ENCODE measurements at places on chromosomes 3 and 15.

- DNase-seq: no peak
Measured at GRCh38 chr3:143581972-143582722, 266.1 kb downstream of the SLC9A9 start.

DNA sequence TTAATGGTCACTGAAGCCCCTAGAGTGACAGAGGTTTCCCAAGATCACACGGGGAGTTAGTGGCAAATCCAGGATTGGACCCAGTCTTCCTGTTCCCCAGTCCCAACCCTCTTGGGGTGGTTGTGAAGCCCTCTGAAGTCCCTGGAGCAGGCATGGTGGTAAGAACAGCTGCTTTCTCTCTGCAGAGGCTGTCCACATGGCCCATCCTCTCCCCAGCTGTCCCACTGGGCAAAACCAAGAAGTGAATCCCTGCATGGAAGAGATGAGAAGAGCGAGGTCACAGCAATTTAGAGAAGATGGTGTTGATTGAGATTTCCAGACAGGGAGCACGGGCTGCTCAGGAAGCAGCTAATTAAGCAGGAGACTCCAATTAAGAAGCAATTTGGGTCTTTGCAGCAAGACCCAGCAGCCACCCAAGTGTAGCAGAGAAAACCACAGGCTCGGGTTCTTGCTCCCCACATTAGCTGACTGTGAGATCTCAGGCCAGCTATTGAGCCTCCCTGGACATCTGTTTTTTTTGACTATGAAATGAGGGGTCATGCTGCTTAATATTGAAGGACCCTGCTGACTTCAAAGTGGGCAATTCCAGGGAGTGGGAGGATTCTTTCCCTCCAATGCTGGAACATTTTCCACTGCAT, 14.8 kb upstream of the HDAC11 start:
- DNase-seq: no peak

DNA sequence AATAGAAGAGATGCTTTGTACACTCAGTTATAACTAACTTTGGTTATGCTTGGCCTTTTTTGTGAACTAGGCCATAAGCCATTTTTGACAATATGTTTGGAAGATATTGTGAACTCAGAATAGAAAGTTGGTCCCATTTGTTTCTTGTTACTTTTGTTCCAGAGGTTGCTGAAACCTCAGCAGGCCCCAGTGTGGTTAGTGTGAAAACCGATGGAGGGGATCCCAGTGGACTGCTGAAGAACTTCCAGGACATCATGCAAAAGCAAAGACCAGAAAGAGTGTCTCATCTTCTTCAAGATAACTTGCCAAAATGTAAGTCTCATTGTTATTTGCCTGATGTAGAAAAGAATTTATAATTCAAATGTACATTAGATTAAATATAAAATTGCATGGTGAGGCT, 5.7 kb downstream of the ALAS1 start:
- no peak for DNase-seq

- DNase-seq: no peak
Measured at GRCh38 chr15:28101201-28101600, 2.1 kb upstream of the OCA2 start.

DNA sequence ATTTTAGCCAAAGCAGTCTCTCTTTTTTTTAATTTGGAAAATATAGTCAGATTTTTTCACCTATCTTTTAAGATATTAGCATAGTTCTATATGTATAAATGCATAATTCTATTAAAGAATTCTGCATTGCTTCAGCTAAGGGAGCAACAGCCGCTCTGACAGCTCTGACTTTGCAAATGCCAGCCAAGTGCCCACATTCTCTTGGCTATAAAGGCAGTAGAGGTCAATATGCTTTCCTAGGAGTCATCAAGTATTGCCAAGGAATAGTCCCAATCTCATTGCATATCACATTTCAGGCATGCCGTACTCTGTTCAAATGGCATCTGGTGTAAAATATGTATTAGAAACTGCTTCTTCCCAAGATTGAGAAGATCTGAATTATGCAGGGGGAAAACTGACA, 161.4 kb downstream of the RPLP1 start:
- DNase-seq: no peak

DNA sequence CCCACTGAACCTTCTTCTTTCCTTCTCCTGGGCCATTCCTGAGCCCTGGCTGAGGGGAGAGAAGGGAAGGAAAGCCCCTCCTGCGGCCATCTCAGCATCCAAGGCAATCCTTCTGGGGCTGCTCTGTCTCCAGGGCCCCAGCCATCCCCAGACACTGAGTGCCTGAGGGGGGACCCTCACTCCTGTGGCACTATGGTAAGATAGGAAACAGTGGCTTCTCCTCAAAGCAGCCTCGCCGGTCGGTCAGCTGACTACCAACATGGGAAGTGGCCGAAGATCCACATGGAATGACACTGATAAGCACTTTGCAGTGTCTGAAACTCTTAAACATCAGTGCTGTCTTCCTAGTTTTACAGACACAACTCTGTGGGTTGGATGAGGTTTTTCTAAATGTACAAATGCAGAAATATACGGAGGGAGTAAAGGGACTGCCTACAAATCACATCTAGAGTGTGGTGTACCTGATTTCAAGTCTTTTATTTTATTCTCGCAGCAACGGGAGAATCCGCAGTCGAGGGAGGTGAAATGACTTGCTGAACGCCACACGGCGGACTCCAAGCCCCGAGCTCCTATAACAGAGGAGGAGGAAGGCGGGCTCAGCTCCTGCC, 973 bp upstream of the ITPKA start:
- no peak for DNase-seq

DNA sequence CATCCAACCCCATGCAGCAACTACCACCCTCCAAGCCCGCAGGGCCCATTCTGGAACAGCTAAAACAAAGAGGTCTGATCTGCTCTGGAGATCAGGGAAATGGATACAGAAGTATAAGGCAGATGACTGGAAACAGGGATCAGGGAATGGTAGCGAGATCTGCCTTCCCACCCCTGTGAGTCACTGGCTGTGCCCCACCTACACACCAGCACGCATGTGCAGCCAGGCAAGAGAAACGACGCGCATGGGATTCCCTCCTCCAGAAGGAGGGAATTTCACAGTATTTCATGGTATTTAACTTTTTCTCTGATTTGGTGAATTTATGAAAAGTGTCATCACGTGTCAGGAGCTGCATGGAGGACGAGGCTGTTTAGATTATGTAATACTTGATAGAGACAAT, 116.7 kb downstream of the ARRDC4 start:
- DNase-seq: no peak

GRCh38 chr3:183439515-183439914, 11.1 kb upstream of the MCF2L2 start:
- DNase-seq: peak; percentile 35

GRCh38 chr3:183825456-183826161, at the start of gene MAP6D1:
Gene MAP6D1 (minus strand): TSS chr3:183825577. CDS start chr3:183825547, 30 bp downstream.
- DNase-seq: peak; percentile 50

DNA sequence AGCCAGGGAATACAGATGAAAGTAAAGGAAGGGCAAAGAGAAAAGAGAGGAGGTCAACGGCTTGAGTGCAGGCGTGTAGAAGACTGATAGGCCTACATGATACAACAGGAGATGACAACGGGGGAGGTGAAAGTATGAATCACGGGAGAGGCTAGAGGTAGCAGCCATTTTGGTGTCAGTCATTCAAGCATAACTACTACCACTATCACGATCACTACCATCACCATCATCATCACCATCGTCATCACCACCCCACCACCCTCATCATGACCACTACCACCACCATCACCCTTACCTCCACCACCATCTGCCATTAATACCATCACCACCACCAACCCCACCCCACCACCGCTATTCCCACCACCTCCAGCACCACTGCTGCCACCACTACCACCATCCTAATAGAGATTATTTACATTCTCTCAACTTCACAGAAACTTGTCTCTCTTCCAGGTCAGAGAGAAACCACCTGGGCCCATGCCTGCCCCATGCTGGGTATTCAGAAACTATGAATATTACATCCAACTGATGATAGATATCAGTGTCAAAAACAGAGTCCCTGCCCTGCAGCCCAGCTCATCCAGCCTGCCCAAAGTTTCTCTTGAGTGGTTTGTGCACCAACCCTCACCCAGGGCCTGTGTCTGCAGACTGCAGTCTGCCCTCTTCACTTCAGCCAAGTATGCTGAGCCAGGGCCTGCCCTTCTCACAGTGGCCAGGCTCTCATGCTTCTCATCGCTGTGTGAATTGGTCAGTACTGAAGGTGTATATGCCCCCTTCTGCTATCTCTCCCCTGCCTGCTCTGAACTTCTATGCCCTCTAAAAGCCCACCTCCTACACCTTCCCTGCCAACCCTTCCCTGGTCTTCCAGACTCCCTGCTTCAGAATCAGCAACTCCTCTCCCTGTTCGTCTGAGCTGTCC, 215.6 kb upstream of the TLE3 start:
- no peak for DNase-seq

GRCh38 chr15:62052713-62053112, 7.5 kb downstream of the VPS13C start:
- DNase-seq: peak; percentile 30

DNA sequence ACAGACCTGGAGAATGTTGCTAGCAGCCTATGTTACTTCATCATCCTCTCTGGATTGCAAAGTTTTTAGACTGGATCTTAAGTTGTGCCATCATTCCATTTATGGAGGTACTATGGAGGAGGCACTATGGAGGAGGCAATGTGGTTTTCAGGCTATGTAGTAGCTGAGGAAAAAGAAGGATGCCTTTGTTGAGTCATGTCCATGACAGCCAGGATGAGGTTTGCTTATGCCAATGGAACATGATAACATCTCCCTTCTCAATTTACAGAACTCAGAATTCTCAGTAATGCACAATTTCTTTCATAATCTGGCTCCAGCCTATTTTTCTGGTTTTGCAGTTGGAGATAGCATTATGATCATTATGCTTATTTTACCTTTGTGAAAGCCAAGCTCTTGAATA, 65.9 kb upstream of the TMEM108 start:
- DNase-seq: no peak

DNA sequence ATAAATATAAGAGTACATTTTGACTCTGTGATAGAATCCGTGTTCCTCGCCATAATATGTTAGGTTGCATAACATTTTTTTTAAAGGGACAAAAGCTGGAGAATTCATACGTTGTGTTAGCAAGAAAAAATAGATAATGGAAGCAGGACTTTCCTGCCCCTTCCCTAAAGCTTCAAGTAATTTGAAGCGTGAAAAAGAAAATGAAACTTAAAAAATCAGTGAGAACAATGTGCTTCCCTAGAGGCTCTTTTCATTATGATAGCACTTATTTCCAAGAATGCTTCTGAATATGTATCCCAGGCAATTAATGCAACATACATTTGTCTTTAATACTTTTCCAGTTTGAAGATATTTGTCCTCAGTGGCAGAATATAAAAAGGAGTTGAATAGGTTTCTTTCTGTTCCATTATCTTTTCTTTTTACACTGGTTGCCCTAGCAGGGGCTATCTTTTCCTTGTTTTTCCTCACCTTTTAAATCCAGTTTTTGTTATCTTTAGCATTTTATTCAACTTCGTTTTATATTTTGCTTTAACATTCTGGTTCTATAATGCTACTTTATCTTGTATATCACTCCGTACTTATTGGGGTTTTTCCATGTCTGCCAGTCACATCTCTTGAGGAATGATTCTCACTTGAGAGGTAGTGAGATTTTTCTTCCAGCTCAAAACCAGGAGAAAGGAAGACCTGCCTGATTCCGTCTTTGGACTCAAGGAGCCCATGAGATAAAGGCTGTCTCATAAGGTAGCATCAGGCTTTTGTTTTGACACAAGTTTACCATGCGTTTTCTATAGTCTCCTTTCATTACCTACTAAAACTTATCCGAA, 113.8 kb downstream of the MBNL1 start:
- no peak for DNase-seq

- peak; percentile 71 for DNase-seq
Measured at GRCh38 chr3:49723296-49723627, 489 bp downstream of the GMPPB start.

GRCh38 chr3:71245971-71246880, 337.3 kb downstream of the FOXP1 start:
- no peak for DNase-seq

- DNase-seq: no peak
Measured at GRCh38 chr3:59406943-59407342, 357.1 kb upstream of the CFAP20DC start.

DNA sequence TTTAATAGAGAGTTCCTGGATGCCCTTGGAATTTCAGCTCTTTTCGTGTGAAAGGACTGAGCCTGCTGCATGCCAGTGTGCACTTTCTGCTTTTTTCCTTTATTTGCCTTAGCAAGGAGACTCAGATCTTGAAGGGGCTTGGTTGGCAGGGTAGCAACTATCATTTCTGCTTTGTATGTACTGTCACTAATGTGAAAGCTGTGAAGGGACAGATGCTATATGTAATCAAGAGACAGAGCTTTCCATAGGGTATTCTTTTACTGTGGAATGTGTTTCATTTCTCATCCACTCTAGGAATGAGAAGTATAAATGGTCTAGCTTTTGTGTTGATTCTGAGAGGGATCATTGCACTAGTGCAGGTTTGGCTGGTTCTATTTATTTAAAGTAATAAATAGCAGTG, 332.5 kb upstream of the MANF start:
- DNase-seq: no peak

- DNase-seq: no peak
Measured at GRCh38 chr15:48682942-48683651, 37.6 kb upstream of the FBN1 start.

DNA sequence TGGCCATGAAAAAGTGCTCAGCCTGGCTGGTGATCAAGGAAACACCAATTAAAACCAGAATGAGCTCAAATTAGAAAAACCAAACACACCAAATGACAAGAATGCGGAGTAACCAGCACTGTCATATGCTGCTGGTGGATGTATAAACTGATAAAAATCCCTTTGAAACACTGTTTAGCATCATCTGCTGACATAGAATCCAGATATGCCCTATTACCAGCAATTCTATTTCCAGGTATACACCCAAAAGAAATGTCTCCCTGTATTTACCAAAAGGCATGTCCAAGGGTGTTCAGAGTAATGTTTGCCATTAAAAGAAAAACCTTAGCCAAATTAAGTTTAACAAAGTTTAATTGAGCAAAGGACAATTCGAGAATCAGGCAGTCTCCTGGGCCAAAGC, 138.6 kb downstream of the FMN1 start:
- DNase-seq: no peak

DNA sequence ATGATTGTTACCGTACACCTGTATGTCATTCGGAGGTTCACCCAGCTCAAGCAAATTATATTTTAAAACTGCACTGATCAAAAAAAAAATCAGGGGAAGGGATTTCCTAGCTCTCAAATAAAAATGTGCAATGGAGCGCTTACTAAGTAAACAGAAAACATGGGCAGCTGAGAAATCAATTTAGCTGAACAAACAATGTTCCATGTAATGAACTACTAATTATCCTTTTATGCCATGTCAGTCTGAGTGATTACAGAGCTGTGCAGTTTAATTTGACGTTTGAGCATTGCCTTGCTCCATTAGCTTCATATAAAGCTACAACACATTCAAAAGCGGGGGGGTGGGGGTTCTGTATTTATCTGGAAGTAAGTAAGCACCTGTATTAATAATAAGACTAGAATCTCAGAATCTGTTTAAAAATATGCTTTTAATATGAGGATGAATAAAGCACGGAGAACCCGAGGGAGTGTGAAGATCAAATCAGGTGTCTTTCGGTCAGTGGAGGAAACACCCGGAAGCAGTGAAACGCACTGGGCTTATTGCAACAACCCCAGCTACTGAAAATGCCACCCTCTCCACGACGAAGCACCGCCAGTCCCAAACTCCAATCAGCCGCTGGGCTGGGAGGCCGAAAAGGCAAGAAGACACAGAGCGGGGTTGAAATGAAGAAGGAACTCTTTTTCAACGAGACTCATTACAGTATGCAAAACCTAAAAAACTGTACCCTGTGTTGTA, 196.5 kb upstream of the ATP11B start:
- DNase-seq: no peak
